Stimulated activated CD8-positive, alpha-beta memory T cell treated with anti-CD3 and anti-CD28 coated beads, Interleukin-7, amount 100 ng/mL, for 1 hour (primary cell): ENCODE measurements at places on chromosomes 5 and 9.

- no peak for DNase-seq
Observed at GRCh38 chr5:158819840-158820620, 279.7 kb downstream of the EBF1 start.

- DNase-seq, result no peak
Observed at GRCh38 chr5:54700986-54701578, 183.5 kb downstream of the SNX18 start.

DNA sequence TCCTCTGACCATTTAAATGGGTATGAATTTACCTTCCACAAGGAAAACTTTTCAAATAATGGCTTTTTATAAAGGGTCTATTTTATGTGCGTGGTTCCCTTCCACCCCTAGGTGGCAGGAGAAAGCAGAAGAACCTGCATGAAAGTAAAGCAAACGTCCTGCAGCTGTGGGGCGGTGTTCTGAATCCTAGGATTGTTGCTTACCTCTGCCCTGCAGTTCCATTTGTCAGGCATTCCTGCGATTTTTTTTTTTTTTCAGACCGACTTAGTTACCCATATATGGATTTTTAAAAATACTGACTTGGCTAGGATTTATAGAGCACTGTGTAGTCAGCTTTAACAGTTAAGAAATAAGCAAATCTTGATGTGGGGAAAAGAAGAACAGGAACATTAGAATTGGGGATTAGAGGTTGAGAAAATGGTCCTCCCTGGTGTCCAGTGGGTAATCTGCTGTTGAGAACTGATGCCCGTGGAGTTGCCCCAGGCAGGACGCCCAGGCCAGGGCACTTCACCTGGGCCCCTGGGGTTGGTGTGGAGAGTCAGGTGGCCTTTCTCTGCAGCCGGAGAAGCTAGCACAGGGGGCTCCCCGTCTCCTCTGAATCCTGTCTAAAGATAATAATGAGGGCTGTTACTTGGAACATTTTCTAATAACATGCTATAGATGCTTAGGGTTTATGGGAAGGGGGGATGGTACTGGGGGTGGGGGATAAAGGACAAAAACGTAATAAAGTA, 30.4 kb upstream of the LTC4S start:
- peak; percentile 23 for DNase-seq

DNA sequence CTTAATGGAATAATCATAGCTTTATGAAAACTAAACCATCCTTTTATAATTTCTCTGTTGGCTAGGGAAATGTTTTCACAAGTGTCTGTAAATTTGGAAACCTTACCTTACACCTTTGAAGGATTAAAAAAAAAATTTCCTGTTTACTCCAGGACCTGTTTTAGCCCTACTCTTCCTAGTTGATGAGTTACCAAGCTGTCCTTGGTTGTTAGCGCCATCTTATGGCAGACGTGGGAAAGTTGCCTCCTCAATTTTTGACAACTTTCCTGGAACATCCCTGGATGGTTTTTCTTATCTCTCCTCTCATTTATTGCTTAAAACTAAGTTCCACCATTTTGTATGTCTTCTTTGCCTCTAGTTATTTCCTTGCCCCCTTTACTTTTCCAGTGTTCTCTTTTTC, 25.7 kb downstream of the ZSWIM6 start:
- no peak for DNase-seq

GRCh38 chr9:93138171-93138764, 4.2 kb upstream of the NINJ1 start:
- DNase-seq, result no peak

- DNase-seq, result no peak
Observed at GRCh38 chr9:13841746-13842462, 472.0 kb downstream of the NFIB start.

GRCh38 chr5:111454776-111455175, 57.6 kb downstream of the STARD4 start:
- DNase-seq, result no peak

DNA sequence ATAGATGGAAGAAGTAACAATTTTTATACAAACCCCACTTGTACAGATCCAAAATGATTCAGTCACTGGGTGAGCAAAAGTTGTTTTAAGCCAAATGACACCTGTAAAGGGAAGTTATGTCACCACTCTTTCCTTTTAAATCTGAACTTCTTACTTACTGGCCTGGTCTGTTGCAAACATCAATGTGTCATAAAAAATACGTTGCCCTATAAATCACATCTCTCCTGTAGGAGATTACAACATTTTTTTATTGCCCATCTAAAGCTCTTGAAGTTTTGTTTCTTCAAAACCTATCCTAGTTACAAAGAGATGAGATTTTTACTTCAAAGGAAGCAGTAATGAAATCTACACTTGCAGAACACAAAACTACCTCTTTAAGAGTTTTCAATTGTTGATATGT, 1087.8 kb upstream of the DMAC1 start:
- DNase-seq, result no peak

- no peak for DNase-seq
Observed at GRCh38 chr5:14490309-14490711, 91.3 kb upstream of the OTULINL start.

DNA sequence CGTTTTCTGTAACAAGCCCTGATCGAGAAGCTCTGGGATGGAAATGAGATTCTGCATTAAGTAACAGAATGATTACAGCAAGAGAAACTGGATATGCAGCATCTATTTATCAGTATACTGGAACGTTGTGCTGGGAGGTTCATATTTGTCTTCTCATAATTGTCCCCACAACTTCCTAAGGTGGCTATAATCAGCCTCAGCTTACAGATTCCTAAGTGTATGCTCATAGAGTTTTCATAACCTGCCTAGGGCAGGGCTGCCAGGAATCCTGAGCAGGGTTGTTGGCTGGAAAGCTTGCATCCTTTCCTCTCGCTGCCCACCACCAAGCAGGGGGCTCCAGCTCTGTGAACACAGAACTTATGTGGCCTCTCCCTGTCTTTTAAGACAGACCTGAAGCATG, 70.2 kb downstream of the FNBP1 start:
- no peak for DNase-seq

- DNase-seq, result no peak
Observed at GRCh38 chr9:133990366-133991213, 1.5 kb downstream of the VAV2 start.

DNA sequence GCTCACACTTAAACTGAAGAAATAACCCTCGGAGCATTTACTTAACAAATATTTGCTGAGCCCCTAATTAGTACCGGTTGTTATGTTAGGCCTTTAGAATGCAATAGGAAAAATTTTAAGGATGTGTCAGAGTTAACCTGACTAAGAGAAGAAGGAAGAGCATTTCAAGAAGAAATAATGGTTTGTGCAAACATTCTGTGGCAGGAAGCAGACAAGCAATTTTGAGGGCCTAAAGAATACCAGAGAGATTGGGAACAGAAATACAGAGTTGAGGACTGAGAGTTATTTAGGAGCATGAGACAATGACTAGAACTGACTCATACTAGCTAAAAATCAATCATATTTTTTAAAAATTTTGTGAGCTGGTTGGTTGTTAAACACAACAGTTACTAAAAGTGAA, 218.8 kb downstream of the PRR16 start:
- no peak for DNase-seq

DNA sequence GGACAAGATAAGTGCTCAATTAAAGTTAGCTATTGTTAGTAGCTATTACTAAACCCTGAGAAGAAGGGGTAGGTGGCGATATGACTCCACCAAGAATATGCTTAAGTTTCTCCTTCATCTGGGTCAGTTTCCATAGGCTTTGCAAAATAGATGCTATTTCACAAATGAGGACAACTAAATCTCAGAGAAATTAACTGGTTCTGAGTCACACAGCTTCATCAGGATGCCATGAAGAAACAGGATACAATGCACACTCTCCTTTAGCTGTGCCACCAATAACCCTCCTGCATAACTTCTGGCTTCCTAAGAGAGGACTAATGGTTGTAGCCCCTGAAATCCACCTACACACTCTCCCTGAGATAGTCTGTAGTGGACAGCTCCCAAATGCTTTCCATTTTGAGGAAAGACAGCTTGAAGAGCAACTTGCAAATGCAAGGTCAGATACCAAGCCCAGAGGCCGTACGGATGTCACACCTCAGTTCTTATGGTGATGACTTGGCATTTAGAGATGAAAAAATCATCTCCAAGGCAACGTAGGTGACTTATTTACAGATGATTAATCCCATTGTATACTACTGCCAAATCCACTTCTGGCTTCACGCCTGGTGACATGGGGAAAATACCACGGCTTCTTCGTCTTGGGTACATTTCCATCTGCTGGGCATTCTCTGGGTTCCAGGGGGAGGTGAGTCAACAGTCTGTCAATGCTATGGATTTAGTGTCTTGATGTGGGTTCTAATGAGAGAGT, 251.4 kb upstream of the IL12B start:
- DNase-seq, result no peak

DNA sequence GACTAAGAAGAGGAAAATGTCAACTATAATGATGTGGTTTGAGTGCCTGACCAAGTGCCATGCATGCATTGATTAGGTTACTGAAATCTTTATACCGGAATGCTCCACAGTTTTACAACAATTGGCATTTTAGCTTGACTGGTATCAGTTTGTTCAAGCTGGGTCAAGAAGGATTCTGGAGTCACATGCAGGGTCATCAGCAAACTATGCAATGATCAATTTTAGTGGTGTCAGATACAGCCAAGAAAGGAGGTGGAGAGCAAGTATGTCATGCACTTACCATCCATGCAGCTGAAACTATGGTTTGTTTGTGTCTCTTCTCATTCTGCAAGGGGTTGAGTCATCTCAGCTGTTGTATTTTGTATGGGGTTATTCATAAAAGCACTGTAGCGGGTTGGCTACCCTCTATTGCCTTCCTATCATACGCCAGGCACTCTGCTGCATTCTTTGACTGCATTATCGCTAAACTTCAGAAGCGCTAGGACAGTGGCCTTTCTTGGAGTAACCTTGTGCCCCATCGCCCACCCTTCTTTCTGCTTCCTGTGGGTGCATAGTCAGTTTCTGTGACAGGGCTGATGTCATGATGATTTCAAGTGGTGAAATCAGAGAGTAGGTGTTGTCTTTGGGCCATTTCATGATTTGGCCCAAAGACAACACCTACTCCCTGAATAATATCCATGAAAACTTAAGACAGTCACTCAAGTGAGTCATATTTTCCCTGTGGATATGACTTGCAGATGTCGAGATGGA, 145.4 kb downstream of the MTX3 start:
- no peak for DNase-seq

DNA sequence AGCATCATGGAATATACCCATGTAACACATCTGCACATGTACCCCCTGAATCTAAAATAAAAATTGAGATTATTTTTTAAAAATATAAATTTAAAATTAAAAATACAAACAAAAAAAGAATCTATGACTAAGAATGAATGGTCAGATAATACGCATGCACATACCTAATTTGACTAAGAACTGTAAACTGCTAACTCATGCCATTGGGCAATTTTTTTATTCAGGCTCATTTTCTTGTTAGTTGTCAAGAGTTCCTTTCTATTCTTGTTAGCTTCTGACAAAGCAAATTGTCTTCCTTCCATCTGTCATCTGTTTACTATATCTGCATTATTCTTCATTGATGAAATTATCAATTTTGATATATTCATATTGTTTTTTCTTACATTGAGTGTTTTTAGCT, 69.5 kb upstream of the HAND1 start:
- no peak for DNase-seq
